Erythroblast (primary cell): ENCODE measurements at places on chromosomes 11 and 22.

DNA sequence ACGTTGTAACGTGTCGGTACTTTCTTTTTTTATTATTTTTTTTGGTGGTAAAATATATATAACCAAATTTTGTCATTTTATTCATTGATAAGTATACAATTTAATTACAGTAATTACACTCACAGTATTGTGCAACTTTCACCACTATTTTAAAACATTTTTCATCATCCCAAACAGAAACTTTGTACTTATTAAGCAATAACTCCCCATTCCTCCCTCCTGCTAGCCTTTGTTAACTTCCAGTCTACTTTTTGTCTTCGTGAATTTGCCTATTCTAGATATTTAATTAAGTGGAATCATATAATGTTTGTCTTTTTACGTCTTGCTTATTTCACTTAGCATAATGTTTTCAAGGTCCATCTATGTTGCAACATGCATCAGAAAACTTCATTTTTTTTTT, 58.5 kb downstream of the STIM1 start:
- no peak for DNase-seq

GRCh38 chr11:134293119-134294113, 17.2 kb downstream of the GLB1L3 start:
- DNase-seq: no peak

- DNase-seq: no peak
These were observed 77.8 kb upstream of the CADM1 start for GRCh38 chr11:115581871-115582639.

GRCh38 chr22:20324139-20324516, 4.3 kb upstream of the DGCR6L start:
- no peak for DNase-seq

GRCh38 chr11:126723665-126724045, 276.9 kb downstream of the KIRREL3 start:
- no peak for DNase-seq

- no peak for DNase-seq
These were observed 4.1 kb downstream of the RELT start for GRCh38 chr11:73380331-73380730.

DNA sequence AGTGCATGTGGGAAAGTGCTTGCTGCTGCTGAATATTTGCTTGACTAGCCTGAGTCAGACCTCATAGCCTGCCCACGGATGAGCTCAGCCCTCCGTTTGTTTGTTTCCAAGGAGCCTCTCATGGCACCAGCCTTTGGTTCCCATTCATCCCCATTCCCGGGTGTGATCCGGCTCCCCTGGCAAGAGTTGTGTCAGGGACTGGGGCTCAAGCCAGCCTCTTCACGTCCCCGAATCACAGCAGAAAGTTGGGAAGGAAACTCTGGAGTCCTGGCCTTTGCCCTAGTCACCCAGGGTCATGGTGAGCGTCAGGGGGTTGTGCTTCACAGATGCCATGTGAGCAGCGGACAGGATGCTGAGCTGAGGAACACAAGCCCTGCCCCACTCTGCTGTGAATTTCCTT, 13.8 kb downstream of the SEC14L3 start:
- no peak for DNase-seq

- DNase-seq: no peak
These were observed 39.6 kb downstream of the BUD13 start for GRCh38 chr11:116733043-116733755.

DNA sequence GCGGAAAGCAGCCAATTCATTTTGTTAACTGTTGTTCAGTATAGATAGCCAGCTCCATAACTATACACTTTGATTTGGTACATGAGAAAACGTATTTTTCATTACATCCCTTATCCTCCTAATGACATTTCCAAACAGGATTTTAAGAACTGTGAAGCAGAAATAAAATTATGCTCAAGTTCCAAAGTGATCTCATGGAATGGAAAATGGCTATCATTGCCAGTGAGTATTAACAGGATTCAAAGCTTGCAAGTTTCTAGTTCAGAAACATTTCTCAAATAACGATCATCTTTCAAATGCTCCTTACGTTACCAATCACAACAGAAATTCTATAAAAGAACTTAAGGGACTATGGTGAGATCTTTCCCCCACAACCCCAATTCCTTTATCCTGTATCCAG, 53.7 kb downstream of the CADM1 start:
- DNase-seq: no peak
